ENCODE measurements at places on chromosomes 7 and 10.

- no peak for DNase-seq
Measured at GRCh38 chr7:131904760-131905327, 348.4 kb upstream of the PODXL start.

GRCh38 chr7:105027176-105027853, 13.3 kb downstream of the KMT2E start:
- no peak for DNase-seq

DNA sequence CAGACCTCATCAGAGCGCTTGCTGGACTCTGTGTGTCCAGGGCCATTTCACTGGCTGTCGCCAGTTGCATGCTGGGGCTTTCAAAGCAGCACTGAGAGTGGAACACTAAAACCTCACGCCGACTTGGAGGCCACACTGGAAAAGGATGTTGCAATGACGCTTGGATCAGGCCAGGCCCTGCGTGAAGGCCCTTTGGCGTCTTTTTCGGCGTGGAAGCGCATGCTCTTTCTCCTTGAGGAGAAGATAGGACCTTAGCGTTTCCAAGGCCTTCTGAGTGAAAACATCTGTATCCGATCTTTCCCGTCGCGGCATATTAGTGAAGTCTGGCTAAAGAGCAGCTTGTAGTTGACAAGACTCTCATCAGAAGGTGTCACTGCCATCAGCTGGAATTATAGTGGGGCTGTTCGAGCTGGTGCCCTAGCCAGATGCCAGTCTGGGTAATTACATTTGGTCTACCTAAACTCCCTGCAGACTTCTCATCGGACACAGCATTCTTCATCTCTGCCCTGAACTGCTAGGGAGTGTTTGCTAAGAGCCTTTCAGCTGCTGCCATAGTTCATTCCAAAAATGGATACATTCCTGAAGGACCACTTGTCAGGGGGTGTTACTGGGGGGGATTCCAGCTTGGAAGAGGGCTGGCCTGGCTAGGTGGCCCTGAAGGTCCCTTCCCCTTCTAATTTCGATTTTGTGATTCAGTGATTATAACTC, 167.7 kb upstream of the TCF7L2 start:
- no peak for DNase-seq

GRCh38 chr10:5311617-5312016, 53.1 kb upstream of the UCN3 start:
- DNase-seq: no peak

GRCh38 chr7:22373388-22373787, 16.4 kb upstream of the RAPGEF5 start:
- DNase-seq: no peak

DNA sequence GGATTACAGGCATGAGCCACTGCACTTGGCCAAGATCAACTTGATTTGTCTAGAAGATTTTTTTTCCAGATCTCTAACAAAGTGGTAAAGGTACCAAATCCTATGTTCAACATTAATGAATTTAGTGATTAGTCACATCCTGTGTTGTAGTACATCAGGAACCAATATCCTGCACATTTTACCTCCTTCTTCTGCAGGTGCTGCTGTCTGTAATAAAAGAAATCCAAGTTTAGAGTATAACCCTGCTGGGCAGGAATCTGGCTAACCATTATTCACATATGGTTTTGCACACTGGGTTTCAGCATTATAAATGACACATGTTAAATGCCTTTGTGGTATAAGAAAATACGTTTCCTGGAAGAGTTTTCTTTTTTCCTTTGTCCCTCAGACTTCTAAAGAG, 10.8 kb downstream of the PARD3 start:
- DNase-seq: no peak

DNA sequence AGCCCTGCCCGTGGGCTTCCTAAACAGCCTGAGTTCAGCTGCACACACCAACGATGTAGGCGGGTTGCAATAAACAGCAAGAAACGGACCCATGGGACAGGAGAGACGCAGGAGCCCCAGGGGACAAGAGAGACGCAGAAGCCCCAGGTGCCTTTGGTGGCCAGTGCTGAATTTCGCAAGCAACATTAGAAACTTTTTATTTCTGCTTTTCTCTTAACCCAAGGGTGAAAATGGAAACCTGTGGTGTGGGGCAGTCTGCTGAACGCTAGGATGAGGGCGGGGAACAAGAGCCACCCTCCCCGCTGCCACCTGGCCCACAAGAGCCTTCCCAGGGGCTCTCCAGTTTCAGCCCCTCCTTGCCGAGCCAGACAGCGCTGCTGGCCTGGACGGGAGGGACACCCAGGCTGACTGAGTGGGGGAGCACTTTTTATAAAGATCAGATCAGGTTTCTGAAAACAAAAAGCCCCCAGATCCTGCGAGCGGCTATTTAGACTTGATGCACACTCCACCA, 20.0 kb upstream of the GPR146 start:
- no peak for DNase-seq
